ENCODE measurements at places on chromosomes 3 and 15.

GRCh38 chr15:38895326-38896255, 331.0 kb upstream of the RASGRP1 start:
- DNase-seq, result no peak

DNA sequence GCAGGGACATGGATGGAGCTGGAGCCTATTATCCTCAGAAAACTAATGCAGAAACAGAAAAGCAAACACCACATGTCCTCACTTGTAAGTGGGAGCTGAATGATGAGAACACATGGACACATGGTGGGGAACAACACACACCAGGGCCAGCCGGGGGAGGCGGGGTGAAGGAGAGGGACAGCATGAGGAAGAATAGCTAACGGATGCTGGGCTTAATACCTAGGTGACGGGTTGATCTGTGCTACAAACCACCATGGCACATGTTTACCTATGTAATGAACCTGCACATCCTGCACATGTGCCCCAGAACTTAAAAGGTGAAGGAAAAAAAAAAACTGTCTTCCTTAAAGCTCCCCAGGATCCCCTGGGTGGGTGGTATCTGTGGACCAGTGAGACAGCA, 87.1 kb downstream of the ADAMTS17 start:
- DNase-seq, result peak; percentile 4

GRCh38 chr3:104554425-104554824, 812.3 kb upstream of the ALCAM start:
- DNase-seq, result no peak

GRCh38 chr15:86403914-86404583, 324.4 kb downstream of the AGBL1 start:
- no peak for DNase-seq

DNA sequence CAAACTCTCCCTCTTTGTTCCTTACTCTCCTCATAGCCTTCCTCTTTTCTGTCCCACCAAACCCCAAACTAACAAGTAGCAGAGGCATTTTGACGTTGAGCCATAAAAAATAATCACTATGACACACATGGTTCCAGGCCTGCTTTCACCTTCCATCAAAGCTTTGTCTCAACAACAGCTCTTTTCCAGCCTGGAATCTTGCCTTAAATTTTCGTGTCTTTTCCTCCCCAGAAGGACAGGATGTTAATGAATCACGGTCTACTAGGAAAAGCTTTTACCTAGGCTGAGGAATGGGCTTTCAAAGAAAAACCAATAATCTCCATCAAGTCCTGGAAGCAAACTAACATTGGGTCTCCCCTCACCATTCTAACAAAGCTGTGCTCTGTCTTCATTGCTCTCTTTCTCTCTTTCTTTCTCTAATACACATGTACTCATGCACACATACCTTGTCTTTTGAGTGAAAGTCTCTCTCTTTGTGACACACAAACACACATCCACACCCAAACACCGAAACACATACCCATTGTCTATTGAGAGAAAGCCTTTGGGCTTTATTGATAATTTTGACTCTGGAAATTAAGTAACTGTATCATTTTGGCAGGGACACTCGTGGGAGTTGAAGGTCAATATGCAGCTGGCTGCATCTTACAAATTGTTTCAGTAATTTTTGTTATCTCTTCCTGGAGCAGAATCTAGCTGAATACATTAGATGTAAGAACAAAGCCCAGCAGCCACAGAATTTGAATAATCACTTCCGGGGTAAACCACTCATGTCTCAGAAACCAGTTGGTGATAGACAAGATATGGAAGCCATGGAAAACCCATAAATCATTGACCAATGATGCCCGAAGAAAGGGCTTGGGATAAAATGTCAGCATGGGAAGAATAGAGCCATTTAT, 107.4 kb upstream of the SLC4A7 start:
- no peak for DNase-seq
